ENCODE measurements at places on chromosomes 12 and 14.

DNA sequence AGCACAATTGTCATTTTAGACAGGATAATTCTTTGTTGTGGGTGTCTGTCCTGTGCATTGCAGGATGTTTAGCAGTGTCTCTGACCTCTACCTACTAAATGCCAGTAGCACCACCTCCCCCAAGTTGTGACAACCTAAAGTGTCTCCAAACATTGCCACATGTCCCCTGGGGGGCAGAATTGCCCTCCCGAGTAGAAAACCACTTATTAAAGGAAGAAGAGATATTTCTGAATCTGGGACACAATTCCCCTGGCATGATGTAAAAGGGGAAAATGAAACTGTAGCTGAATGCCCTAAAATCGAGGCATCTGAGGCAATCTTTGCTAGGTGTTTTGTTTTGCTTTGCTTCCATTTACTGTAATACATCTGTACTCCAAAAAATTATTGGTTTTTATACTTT, 116.8 kb upstream of the NAP1L1 start:
- DNase-seq, result no peak

DNA sequence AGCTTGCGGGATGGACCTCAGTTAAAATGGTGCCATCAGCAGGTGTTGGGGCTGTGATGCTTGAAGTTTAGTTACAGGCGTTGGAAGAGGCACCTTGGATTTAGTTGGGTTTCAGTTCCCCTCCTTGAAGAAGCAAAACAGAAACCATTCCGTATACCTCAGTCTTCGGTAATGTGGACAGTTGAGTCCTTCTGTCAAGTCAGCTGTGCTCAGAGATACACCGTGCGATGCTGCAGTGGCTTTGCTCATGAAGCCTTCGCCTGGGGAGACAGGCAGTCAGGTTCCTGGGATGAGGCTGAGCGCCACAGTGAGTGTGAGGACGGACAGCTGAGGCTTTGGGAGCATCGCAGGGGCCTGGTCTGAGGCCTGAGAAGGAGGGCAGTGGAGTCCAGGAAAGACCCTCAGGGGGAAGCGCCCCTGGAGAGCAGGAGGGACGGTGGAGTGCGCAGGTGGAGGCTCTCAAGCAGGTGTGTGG, 7.4 kb downstream of the RAN start:
- peak; percentile 93 for DNase-seq

- no peak for DNase-seq
These were observed 88.5 kb downstream of the ADGRD1 start for GRCh38 chr12:131041968-131042833.

DNA sequence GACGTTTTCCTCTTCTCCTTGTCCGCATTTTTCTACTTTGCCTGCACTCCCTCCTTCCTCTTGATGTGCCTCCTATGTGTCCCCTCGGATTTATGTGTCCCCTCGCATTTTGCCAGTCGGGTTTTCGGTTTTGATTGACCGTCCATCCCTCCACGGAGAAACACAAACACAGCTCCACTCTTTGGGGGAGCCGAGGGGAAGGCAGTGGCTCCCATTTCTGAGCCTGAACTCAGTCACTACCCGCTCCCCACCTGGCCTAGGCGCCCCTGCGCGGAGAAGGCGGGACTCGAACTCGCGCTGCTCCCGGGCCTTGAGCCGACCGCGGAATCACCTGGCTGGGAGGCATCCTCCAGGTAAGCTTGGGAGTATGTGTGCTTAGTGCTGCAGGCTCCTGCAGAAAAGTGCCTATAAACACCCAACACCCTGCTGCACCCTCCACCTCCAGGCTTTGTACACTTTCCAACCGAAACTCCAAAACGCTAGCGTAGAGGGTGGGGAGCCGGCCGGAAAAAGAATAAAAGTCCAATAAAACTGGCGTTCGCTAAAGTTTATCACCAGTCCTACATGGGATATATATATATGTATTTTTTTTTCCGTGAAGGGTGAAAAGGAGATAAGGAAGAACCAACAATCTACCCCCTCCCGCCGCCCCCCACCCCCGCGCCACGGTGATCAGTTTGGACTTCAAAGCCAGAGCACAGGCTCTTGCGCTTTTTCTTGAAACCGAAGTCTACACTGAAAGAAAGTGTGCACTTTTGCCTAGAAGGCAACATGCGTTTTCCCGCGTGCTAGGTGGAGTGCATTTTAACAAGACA, 3.3 kb upstream of the CCND2 start:
- DNase-seq, result no peak

- no peak for DNase-seq
These were observed 118.0 kb upstream of the G2E3 start for GRCh38 chr14:30440961-30441360.

- DNase-seq, result no peak
These were observed 19.9 kb downstream of the SETD1B start for GRCh38 chr12:121823727-121824115.

GRCh38 chr12:59499774-59500173, 96.1 kb upstream of the SLC16A7 start:
- DNase-seq, result no peak

DNA sequence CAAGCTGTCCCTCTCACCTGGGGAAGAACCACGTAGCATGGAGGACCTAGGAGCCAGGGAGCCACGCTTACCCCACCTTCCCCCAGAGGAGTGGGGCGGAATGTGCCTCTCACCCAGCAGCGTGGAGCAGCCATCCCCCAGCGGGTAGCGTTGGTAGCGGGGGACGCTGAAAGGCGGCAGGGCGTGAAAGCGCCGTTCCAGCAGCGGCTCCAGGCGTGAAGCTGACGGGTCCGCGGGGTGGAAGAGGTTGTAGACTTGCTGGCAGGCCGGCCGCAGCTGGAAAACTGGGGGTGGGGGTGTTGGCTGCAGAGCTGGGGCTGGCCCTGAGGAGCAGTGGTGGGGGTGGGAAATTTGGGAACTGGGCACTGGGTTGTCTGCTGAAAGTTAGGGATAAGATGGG, 11.9 kb downstream of the ARL6IP4 start:
- DNase-seq, result no peak

DNA sequence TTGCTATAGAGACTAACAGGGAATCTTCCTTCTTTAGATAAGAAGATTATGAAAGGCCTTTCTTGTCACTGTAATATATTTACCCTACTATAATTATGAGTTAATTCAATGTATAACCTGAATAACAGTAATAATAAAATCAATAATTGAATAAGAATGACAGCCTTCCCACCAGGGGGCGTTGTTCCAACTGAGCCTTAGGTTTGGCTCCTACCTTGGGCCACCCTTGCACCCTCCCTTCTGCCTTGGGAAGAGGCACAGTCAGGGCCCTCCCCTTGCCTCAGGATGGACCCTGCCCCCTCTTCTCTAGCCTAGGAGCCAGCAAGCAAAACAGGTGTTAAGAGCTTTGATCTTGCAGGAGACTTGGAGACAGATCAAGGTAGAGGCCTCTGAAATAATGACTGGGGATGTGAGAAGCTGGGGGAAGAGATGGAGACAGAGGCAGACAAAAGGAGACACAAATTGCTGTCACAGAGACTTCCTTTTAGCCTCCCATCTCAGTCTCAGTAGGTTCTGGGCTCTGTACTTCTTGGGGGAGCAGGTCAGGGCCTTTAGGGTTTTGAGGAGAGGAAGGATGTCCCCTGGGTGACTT, 40.1 kb upstream of the CISTR start:
- peak; percentile 38 for DNase-seq

DNA sequence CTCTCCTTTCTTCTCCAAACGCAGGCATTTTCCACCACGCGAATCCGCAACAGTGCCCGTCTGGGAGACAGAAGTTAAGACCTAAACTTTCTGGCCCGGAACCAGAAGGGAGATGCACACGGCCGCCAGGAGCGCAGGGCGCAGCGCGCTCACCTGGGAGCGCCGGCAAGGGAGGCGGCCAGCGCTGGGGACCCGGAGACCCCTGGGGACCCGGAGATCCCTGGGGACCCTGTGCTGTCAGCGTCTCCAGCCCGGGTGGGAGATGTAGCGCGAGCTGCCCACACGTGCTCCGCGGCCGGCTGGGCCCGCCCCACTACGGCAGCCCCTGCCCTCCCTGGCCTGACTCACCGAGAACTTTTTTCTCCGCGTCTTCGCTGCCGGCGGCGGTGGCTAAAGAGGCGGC, 620 bp downstream of the YBX3 start:
- DNase-seq, result peak; percentile 75

DNA sequence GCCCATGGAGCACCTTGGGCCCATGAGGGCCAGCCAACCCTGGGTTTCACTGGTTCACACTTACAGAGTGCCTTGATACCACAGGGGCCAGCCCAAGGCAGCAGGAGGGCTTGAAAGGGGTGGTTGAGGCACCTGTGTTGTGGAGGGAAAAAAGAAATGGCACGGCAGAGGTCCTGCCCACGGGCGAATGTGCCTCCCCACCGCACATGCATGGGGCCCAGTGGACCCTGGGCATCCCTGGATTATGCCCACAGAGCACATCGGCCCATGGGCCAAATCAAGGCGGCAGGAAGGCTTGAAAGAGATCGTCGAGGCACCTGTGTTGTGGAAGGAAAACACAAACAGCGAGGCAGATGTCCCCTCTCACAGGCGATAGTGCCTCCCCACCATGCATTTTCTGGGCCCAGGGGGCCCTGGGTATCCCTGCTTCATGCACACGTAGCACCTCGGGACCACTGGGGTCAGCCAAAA, 378.1 kb downstream of the ALG10 start:
- DNase-seq, result no peak

DNA sequence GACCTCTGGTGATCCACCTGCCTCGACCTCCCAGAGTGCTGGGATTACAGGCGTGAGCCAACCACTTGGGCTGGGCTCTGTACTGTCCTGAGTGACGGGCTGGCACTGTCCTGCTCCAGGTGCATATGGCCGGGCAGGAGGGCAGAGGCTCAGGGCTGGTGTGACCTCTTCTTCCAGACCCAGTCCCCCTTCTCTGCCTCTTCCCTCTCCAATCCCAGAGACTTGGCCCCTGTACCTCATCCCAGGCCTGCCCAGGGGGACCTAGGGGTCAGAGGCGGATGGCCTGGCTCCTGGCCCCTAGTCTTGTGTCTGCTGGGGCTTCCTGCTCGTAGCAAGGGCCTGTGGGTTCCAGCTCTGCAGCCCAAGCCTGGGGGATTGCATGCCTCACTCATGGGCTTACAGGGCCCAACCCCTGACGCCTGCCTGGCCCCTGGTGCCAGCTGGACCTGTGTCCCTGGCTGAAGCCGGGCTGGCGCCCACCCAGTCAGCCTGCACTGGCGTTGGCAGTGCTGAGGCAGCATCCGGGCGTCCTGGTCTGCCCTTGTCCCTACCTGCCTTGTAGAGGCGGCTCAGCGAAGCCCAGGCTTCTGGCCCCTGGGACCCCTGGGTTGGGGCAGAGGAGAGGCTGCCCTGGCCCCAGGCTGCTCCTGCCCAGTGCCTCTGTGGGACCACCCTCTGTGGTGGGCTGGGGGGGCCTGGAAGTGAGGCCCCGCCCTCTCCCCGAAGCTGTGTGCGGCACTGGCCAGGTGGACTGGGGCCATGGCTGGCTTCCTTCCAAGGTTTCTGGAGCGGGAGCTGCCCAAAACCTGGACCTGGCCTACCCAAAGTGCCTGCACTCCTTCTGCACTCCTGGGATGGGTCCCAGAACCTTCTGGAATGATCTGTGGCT, 4.3 kb downstream of the TEDC1 start:
- no peak for DNase-seq

GRCh38 chr12:44837114-44837755, 38.9 kb downstream of the NELL2 start:
- no peak for DNase-seq

DNA sequence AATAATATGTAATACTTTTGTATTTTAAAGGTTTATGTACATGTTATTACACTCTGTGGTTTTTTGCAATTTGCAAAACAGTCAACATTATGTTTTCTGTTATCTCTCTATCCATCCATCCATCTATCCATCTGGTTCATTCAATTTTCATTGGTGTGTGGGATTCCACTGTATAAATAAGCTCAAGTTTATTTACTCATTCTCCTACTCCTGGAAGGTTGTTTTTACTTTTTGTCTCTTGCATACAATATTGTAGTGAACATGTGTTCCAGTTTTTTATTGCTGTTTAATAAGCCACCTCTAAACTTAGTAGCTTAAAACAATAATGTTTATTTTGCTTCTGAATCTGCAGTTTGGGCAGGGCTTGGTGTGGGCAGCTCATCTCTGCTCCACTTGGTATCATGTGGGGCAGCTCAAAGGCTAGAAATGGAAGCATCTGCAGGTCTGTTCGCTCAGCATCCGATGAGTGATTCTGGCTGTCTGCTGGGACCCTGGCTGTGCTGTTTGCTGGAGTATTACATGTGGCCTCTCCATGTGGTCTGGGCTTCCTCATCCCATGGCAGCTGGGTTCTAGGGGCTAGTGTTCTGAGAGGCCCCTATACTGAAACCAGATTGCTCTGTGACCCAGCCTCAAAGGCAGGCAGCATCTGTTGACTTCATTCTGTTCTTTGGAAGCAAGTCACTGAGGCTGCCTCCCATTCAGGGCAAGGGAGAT, 98.8 kb downstream of the SLC25A47 start:
- no peak for DNase-seq

GRCh38 chr12:92989715-92990484, 60.8 kb upstream of the EEA1 start:
- DNase-seq, result no peak

Measured in OCI-LY7 (cell line).